ENCODE measurements at places on chromosomes 7 and 10.

DNA sequence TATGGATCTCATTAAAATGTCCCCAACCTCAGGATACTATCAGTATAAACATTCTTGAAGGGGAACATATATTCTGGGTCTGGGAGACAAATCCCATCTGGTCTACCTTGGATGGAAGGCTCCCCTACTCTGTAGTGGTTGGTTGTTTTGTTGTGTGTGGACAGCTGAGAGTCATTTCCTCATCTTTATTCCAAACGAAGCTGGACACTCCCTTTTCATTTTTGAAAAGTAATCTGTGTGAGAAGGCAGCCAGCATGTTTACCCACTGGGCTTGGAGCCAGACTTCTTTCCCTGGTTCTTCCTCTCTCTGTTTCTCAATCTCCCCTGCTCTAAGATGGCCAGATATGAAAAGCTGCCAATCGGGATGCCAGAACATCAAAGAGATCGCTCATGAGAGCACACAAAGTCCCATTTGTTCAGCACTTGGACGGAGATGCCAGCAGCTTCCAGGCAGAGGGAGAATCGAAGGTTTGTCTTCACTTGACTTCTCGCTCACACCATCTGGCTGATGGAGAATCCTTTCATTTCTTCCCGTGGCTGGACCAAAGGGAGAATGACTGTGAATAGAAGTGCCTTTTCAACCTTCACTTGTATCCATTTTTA, 108.1 kb upstream of the AGR3 start:
- DNase-seq = no peak

DNA sequence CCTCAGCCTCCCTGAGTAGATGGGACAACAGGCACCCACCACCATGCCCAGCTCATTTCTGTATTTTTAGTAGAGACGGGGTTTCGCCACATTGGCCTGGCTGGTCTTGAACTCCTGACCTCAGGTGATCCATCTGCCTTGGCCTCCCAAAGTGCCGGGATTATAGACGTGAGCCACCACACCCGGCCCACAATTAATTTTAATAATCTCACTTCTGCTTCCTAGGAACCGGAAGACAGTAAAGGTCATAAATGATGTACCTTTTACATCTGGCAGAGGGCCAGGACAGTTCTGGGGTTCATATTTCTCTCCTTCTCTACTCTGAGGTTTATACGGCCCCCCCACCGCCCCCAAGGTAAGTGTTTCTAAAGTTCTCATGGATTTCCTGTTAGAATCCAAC, 31.2 kb upstream of the AOAH start:
- DNase-seq = no peak

GRCh38 chr10:103580430-103580829, 86.9 kb downstream of the NEURL1 start:
- DNase-seq = no peak

GRCh38 chr10:69425511-69426298, 9.0 kb upstream of the TACR2 start:
- DNase-seq = no peak

DNA sequence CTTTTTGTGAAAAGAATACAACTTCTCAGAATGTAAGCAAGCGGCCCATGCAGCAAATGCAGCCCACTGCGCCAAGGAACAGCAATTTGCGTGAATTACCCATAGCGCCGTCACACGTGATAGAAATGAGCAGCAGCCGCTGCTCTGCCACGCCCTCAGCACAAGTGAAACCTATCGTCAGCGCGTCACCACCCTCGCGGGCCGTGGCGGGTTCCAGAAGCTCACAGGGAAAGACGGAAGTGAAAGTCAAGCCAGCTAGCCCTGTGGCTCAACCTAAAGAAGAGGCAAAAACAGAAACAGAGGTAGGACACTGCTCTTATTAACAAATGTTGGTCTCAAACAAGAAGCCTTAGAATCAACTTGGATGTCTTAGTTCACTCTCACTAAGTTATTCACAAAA, 70.5 kb downstream of the SHH start:
- DNase-seq = no peak

GRCh38 chr10:36256948-36257356, 614.9 kb upstream of the FZD8 start:
- no peak for DNase-seq

- no peak for DNase-seq
Observed at GRCh38 chr7:32494946-32495297, 367 bp upstream of the AVL9 start.

GRCh38 chr10:82144153-82144552, 269.2 kb downstream of the NRG3 start:
- DNase-seq = no peak

- DNase-seq = no peak
Observed at GRCh38 chr10:86664341-86665217, 3.7 kb upstream of the LDB3 start.

DNA sequence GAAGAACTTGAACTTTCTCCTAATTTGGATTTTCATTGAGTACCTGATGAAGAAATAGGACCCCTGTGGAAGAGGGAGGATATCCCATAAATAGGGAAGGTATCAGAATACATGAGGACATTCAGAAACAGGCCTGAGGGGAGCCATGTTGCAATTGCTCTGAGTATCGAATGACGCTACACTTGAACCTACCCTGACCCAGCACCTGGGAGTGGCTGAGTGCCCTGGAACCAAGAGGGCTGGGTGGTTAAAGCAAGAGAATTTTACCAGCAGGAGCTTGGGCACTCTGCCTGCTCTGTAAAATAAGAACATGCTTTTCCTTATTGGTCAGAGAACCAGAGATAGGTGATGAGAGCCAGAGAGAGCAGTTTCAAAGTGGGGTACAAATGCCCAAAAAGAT, 7.2 kb downstream of the NEUROD6 start:
- no peak for DNase-seq

- DNase-seq = no peak
Observed at GRCh38 chr10:5930272-5930671, 40.2 kb downstream of the FBH1 start.

DNA sequence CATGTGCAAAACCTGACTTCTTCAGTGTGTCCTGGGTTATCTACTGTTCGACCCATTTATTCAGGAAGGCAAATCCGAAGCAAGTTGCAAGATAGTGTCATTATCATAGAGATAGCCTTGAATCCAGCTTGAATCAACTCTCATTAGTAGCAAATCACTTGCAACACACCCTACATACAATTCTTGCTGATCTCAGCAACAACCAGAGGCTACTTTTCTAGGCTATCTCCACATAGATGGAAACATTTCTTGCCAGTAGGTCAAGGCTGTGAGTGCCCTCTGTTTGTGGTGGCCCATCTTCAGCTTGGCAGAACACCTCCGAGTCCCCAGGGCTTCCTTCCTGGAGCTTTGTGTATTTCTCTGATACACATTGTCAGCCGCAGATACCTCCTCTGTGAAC, 12.0 kb downstream of the UBTD1 start:
- DNase-seq = no peak

DNA sequence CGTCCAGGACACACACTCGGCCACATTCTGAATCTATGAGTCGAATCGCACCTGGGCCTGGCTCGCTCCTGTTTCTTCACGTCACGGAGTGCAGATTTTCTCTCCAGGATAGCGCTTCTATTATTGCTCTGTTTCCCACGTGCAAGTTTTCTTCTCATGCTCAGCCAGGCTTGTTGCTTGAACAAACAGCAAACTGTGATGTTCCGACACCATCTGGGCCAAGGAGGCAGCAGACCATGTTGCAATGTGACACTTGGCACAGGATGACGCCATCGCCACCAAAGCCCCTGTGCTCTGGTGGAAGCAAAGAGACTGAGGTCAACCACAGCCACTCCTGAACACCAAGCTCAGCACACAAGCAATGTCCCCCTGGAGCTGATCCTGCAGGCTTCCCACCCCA, 507.1 kb upstream of the ADARB2 start:
- DNase-seq = no peak

GRCh38 chr10:47438857-47439474, 44.9 kb downstream of the ANXA8 start:
- DNase-seq = no peak

- DNase-seq = no peak
Observed at GRCh38 chr7:46850563-46851330, 731.2 kb downstream of the TNS3 start.

GRCh38 chr10:27252267-27253000, 11.8 kb upstream of the ACBD5 start:
- DNase-seq = peak; percentile 65

- DNase-seq = no peak
Observed at GRCh38 chr7:33339074-33339790, 209.9 kb downstream of the BBS9 start.

DNA sequence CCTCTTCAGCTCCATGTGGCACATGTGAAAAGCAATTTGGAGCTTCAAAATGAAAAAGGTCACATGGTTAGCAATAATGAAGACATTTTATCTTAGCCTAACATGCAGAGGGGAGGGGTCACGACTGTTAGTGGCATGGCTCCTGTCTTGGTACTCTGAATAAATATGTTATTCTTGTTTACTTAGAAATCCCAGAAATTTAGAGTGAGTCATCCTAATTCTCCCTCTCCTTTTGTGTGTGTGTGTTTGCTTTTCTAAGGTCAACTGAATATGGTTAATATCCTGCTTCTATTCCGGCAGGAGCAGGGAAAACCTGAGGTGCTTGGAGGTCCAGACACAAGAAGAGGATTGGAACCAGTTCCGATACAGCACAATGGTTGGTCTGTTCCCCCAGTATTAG, 17.6 kb downstream of the BCCIP start:
- DNase-seq = no peak

GRCh38 chr7:7642081-7642480, 1.5 kb downstream of the UMAD1 start:
- DNase-seq = no peak

GRCh38 chr10:6416892-6417512, 163.1 kb downstream of the PRKCQ start:
- DNase-seq = no peak

DNA sequence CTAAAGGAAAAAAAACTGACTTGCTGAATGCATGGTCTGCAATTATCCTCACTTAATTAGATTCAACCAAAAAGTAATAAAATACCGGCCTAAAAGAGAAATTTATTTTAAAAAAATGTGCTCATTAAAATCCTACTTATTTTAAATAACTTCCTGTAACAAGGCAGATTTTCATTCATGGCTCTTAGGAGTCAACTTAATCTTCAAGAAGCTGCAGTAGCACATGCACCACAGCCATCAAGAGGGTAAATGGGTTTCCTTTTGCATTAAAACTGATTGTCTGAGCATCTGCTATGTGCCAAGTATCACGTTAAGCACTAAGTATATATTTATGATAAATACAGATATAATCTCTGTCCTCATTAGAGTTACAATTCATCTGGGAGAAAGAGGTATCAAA, 69.9 kb downstream of the SNX13 start:
- DNase-seq = no peak

DNA sequence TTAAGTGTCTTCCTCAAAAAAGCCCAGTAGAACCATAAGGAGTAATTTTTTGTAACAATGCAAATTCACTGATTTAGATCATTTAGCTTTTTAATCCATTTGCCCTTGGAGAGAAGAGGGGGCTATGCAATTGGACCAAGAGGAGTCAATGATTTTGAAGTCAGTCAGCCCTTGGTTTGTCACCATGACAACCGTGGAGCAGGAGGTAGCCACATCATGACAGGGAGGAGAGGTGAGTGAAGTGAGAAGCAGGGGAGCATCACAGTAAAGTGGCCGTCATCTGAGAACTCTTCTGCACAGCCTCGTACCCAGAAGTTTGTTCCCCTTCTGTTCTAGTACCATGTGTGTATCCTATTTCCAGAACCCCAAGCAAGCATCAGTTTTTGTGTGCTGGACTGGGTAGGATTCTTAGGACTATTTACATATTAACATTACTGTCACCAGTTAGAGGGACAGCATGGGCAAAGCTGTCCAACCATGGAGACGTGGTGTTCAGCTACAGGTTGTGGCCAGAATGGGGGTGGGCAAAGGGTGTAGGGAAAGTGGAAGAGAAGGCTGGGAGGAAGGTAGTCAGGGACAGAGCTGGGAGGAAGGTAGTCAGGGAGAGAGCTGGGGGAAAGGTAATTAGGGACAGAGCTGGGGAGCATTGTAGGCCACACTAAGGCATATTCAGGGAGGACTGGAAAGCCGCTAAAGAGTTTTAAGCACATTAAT, 13.1 kb downstream of the UBE3C start:
- DNase-seq = no peak

GRCh38 chr7:45609180-45609579, 35.0 kb downstream of the ADCY1 start:
- no peak for DNase-seq

DNA sequence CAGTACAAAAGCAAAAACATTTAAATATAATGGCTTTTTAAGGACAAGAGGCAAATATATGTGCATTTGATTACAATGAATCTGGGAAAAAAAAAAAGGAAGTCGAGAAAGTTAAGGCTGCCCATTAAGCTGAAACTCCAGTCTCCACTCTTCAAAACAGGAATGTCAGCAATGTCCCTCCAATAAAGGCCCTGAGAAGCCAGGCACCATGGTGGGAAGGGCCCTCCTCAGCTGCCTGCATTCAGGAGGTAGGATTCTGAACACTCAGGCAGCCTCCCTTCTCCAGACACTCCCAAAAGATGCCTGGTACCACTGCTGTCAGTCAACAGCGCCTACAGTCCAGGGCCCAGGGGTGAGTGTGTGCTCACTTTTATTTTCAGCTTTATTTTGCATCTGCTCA, 121.3 kb upstream of the MGMT start:
- no peak for DNase-seq

- no peak for DNase-seq
Observed at GRCh38 chr10:93516006-93516380, 19.6 kb downstream of the CEP55 start.

- DNase-seq = no peak
Observed at GRCh38 chr10:64306729-64307327, 785.6 kb downstream of the REEP3 start.

GRCh38 chr10:77416311-77417135, 221.1 kb downstream of the KCNMA1 start:
- no peak for DNase-seq

GRCh38 chr7:4133491-4134044, 548.5 kb upstream of the FOXK1 start:
- no peak for DNase-seq

DNA sequence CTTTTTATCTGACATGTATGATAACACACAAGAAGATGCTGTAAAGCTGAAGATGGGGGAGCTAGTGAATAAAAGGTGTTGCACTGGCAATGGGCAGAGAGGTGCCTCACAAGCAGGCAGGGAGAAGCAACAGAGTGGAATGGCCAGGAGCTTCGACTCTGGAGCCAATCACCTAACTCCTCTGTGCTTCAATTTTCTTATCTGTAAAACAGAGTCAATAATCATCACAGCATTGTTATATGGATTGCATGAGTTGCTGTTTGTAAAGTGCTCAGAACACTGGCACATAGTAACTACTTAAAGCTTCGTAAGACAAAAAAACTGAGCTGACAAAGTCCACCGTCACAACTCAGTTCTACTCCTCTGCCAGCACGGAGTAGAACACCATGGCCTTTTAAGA, 254.2 kb upstream of the POM121L12 start:
- no peak for DNase-seq

- no peak for DNase-seq
Observed at GRCh38 chr7:96337519-96337918, 15.6 kb upstream of the SLC25A13 start.

GRCh38 chr7:274266-274665, 15.7 kb upstream of the FOXL3 start:
- no peak for DNase-seq

GRCh38 chr10:52706332-52707070, 66.1 kb downstream of the MBL2 start:
- no peak for DNase-seq

GRCh38 chr7:152520861-152521302, 85.1 kb upstream of the KMT2C start:
- no peak for DNase-seq

- no peak for DNase-seq
Observed at GRCh38 chr10:122503012-122503411, 41.7 kb downstream of the HTRA1 start.

Data from stimulated activated CD8-positive, alpha-beta memory T cell treated with anti-CD3 and anti-CD28 coated beads, Interleukin-7, amount 100 ng/mL, for 24 hours (primary cell).